A549 (cell line): ENCODE measurements at places on chromosomes 3 and 15.
A peak's percentile ranks its signal among the peaks of the same experiment; 100 is the strongest.

GRCh38 chr3:193869221-193870201 is 266.4 kb upstream of the HES1 start:
- peak; percentile 52 for DNase-seq

GRCh38 chr15:93331545-93332167 is 242.6 kb upstream of the RGMA start:
- DNase-seq = no peak

DNA sequence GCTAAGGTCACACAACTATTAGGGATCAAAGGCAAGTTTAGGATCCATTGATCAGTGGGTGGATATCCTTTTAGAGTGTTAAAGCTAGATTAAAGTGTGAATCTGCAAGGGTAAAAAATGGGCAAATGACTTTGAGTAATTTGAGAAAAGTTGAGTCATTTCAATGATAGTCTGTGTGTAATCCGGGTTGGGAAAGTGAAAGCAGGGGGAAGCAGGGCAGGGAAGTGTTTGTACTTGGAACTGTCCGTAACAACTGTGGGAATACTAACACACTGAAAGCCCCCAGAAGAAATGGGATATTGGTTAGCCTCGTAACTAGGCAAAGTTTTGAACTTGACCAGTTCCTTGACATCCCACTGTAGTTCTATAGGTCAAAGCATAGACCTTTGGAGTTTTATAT is 187.2 kb upstream of the SLITRK3 start:
- DNase-seq = no peak

GRCh38 chr3:127539366-127540060 is 51.0 kb downstream of the TPRA1 start:
- DNase-seq = no peak

DNA sequence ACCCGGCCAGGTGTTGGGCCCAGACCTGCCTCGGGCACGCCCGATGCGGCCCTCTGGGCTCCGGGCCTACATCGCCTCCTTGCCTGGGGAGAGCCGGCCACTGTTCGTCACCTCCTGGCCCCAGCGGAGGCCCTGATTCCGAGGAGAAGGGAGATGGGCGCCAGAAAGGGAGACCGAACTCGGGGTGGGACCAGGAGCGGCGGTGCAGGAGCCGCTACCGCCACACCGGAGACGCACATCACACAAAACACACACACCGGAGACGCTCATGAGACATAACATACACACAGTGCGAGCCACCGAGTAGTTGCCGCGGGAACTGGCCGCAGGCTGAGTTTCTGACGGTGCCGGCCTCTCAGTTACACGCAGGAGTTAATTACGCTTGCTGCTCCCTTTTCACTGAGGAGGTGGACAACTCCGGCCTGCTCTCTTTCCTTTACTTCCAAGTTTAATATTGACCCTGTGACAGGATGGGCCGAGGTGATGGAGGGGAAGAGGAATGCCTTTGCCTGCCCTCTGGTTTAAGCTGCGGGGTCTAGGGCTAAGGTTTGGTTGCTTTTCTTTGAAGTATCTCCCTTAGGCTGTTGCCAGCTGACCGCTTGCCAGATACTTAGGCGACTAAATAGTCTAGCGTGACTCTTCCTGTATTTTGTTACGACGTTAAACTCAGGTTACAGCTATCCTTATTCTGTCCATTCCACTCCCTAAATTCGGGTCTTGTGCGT is 570 bp downstream of the PCNP start:
- peak; percentile 28 for DNase-seq

DNA sequence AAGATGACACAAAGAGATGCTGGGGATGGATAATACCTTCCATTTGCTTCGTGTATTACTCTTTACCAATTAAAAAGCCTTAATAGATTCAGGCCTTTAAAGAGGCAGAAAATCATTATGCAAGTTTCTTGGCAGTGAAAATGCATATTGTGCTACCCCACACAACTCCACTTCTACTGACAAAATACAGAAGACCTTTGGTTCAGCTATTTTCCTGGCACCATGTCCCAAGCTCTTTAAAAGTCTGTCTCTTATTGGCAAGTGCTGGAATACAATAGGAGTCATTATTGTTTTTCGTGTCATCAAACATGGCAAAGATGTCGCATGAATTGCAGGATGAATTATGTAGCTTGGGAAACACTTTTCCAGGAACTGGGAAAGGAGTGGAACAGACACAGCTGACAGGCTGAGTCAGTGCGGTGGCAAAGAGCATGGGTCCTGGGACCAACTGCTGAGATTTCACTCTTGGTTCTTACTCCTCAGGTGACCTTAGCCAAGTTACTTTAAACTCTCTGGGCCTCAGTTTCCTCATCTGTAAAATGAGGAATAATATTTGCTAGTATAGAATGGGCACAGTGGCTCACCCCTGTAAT is 5.5 kb upstream of the TSPAN3 start:
- no peak for DNase-seq

DNA sequence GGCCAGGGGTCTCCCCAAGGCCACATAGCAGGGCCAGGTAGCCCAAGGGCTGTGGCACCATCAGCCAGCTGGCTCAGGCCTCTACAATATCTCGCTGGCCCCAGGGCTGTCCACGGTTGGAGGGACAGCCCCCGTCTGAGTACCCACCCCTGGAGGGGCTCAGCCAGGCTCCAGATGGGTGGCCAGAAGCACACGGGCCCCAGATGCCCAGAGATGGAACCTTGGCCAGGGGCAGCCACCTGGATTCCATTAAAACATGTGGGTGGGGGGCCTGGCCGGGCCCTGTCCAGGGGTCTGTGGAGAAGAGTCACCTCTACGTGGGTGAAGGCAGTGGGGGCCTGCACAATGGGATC is 8.4 kb downstream of the CSPG4 start:
- no peak for DNase-seq

GRCh38 chr3:178915365-178915764 is 156.2 kb downstream of the ZMAT3 start:
- no peak for DNase-seq

GRCh38 chr3:23258110-23258509 is 55.0 kb downstream of the UBE2E2 start:
- DNase-seq = no peak

- DNase-seq = no peak
Measured at GRCh38 chr15:31149088-31149505, 47.6 kb upstream of the TRPM1 start.

- DNase-seq = no peak
Measured at GRCh38 chr3:42189001-42189460, 77.0 kb downstream of the CCK start.

DNA sequence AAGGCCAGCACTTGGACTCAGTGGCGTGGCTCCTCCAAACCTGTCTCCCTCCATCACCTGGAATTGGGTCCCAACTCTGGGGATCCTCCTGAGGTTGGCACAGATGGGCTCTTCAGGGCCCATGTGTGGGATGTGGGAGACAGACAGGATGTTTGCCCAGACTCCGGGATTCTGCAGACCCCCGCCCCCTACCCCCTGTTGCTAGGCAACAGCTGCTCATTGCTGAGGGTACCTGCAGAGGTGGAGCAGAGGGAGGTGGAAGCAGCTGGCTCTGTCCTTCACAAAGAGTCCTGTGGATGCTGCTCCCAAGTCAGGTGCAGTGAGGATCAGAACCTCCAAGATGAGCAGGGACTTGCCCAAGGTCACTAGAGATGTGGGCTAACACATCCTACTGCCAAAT is 40.0 kb upstream of the SLC6A1 start:
- no peak for DNase-seq

DNA sequence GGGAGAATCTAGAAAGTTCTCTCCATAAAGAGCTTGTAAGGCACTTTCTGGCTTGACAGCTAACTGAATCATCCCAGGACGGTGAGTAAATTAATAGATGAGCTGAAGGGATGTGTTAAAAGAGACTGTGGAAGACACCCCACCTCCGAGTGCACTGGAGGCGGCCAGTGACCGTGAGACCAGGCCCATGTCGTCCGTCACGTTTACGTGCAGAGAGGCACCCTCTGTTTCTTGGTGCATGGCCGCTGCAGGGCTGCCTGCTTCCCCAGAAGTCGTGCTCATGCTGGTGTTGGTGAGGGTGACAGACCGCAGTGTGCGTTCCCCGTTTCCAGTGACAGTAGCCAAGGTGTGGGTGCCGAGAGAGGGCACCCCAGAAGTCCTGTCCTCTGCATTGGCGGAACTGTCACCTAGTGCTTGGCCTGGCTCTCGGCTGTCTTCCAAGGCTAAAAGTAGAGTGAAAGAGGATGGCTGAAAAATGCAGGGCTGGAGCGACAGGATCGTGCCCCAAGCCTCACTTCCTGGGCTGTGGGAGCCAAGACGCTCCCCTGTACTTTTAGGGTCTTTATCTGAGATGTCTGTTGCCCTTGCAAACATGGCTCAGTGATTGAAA is 41.1 kb downstream of the HEG1 start:
- DNase-seq = no peak
